Brain (organoid and tissue), 16 donors: ENCODE measurements at places on chromosomes 16 and 17. TPM values are rescaled to one million over a fixed set of nuclear protein-coding genes. Genes with fewer than 3 reads are reported as not detected.

DNA sequence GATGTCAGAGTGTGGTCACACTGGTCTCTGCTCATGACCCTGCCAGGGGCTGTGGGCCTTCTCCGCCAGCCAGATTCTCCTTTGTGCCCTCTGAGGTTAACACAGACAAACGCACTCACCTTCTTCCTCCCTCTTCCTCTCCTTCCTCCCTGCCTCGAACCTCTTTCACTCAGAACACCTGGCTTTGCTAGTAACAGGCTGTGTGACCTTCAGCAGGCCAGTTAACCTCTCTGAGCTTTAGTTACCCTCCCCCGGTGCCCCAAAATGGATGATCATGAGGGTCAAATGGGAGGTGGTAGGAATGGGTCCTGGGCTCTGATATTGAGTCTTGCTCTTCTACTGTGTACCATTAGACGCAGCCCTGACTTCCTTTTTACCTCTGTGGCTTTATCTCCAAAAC lies 127.1 kb downstream of the OR1D5 start:
- DNase-seq: no peak

The ACSF3 gene
- polyA plus RNA-seq: 38.0 TPM

The PIK3R6 gene
- 0.24 TPM for polyA plus RNA-seq

GRCh38 chr16:62036101-62036801 lies at the start of gene CDH8:
TSS of gene CDH8 (minus strand) at chr16:62036438. CDS start at chr16:62021403, 15,035 bp downstream.
- DNase-seq: peak; percentile 90

GRCh38 chr17:13076905-13077304 lies 59.1 kb upstream of the ELAC2 start:
- DNase-seq: no peak

GRCh38 chr17:51372345-51373004 lies 112.1 kb downstream of the UTP18 start:
- peak; percentile 36 for DNase-seq

DNA sequence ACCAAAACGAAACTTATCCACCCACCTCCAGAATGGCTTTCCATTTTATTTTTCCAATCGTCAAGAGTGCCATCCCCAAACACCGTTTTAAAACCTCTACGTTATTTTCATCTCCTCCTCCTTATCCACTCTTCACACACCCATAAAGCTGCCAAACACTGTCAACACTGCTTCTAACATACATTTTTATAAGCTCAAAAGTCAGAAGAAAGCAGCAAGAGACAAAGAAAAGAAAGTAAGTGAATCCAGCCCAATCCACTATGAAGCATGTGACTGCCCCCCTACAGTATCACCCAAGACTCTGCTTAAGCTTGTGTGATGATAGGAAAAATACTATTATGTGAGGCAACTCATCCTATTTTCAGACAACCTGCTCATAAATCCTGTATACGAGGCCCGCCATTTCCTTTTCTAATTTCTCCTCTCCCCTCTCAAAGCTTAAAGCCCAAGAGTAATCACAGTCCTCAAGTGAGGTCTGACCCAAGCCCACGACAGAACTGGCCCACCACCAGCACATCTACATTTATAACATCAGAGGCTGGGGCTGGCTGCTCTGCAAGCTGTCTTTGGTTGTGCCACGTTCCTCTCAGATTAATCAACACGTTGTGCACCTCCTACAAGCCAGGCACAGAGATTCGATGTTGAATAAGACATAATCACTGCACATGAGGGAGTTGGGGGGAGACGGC lies 16.3 kb downstream of the USP31 start:
- no peak for DNase-seq

The TPPP3 gene
- 438 TPM for polyA plus RNA-seq

DNA sequence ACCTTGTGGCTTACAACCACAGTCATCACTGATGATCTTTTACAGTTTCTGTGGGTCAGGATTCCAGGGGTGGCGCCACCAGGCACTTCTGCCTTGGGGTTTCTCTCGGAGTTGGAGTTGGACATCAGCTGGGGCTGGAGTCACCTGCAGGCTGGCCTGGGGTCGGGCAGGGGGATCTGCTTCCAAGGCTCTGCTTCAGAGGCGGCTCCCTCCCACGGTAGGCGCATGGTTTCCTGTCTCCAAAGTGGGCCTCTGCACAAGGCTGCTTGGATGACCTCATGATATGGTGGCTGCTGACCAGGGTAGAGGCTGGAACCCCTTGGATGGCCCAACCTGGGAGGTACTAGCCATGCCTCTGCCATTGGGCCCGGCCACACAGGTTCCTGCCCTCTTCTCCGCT lies 170.6 kb upstream of the CIBAR2 start:
- no peak for DNase-seq

DNA sequence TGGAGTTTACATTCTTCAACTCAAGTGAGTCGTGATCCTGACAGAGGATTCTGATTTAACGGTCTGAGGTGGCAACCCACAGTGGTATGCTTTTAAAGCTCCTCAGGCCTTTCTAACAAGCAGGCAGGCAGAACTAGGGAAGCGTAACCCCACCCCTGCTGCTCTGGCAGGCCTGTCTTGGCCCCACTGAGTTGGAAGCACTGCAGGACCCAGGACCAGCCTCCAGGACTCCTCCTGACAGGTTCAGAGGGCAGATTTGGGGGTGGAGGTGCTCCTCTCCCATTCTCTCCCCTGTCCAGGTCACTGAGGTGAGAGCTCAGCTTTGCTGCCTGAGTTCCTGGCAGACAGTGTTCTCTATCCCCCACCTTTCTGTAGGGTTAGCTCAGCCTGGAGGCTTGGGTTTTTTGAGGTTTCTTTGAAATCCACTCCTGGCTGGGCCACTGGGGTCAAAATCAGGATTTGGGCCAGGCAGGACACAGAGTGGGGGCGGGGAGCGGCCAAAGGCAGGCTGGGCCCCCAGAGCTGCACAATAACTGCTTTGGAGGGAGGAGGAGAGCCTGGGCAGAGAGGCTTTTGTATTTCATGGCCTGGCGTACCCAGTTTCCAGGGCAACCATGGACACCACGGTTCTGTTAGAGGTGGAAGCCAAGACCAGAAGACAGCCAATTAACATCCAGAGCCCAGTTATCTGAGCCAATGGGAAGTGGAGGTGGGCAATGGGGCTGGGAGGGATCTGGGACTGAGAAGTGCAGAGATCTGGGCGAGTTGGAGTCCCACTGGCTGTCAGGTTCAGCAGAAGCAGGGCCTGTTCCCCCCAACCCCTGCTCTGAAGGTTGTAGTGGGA lies 9.5 kb downstream of the MRPL27 start:
- DNase-seq: peak; percentile 94

DNA sequence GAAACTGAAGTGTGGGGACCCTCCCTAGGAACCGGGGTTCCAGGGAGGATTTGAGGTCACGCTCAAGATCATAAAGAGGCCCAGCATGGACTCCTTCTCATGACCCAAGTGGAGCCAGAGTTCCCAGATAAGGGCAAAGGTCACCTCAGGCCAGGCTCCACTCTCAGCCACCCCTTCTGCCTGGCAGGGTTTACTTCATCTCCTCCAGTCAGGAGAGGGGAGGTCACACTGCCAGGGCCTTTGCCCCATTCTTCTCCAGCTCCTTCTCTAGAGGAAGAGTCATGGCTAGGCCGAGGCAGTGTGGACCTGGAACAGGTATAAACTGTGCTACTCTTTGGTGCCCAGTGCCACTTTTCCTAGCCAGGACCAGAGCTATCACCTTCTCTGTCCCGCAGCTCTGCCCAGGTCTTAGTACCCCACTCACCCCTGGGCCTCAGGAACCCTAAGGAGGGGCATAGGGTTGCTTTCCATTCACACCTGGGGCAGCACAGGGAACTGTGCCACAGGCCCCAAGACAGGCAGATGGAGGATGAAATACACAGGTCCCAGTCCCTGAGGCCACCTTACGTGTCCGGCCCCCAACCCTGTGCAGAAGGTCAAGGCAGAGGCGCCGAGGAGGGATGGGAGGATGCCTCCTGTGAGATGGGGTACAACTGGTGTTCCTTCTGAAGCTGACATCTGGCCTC lies 879 bp upstream of the ACSF2 start:
- DNase-seq: no peak

DNA sequence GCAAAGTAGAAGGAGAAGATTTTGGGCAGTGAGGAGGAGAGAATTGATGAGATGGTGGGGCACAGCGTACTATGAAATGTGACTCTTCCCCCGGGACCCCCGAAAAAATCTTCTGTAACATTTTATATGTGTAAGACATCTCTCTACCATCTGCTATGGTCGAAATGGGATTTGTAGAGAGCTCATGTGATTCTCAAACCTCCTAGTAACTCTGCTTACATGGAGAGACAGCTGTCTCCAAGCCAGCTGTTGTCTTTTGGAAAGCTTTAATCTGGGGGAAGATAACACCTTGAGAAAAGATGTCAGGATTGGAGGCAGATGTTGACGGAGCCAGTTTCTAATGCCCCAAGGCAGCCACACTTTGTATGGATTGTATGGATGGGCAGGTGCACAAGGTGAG lies 94.1 kb downstream of the PRKCB start:
- DNase-seq: no peak

The PDE6G gene
- polyA plus RNA-seq: not detected

The ANKRD40CL gene
- not detected for polyA plus RNA-seq

- no peak for DNase-seq
Observed at GRCh38 chr17:546456-546855, 168.2 kb downstream of the VPS53 start.

The CMTM2 gene
- 0.32 TPM for polyA plus RNA-seq

- no peak for DNase-seq
Observed at GRCh38 chr17:1137465-1137894, 42.3 kb downstream of the ABR start.

The FOXO3B gene
- 4.5 TPM for polyA plus RNA-seq

- no peak for DNase-seq
Observed at GRCh38 chr17:53571342-53571741, 251.4 kb upstream of the KIF2B start.

DNA sequence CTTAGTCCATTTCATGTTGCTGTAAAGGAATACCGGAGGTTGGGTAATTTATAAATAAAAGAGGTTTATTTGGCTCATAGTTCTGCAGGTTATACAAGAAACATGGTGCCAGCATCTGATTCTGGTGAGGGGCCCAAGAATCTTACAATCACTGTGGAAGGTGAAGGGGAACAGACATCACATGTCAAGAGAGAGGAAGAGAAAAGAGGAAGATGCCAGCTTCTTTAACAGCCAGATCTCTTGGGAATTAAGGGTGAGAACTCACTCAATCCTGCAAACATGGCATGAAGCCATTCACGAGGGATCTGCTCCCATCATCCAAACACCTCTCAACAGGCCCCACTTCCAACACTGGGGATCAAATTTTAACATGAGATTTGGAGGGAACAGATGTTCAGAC lies 49.5 kb downstream of the BMERB1 start:
- DNase-seq: peak; percentile 37

DNA sequence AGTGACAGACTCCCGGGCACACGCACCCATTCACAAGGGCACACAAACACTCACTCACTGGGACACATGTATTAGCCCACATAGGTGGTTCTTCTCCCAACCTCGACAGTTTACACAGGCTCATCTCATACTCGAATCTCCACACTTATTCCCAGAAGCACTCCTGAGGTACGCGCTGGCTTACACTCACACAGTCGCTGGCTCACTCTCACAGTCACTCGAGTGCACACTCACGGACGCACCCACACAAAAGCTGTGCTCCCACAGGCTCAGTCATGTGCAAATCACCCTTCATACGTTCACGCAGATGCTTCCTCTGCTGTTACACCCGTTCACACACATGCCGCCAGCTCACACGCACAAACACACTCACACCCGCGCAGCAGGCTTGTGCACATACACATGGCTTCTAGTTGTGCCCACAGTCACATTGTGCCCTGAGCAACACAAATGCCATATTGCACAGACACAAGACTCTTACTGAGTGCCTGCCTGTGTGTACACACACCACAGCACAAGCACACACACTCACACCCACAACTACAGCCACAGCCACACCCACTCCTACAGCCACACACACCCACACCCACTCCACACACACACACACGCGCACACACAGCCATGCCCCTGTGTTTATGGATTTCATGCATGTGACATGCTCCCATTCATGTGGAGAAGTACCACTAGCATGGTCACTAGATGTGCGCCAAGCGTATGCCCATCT lies 8.4 kb upstream of the PRR29 start:
- DNase-seq: no peak

GRCh38 chr16:1426734-1427471 lies 4.0 kb upstream of the PERCC1 start:
- DNase-seq: no peak

- DNase-seq: no peak
Observed at GRCh38 chr17:75346906-75347305, 57.7 kb upstream of the SLC25A19 start.

DNA sequence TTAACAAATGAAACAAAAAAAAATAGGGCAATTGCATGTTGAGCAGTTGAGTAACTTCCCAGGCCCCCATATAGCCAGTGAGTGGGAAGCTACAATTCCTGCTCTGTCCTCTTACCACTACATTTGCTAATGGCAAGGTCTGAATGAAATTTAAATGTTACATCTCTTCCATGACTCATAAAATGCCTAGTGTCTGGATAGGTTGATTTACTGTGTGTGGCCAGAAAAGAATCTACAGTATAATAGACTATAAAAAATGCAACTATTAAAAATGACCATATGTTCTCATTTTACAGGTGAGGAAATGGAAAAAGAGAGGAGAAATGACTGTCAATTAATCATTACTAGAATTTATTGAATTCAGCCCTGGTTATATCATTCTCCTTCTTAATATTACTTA lies 1199.3 kb downstream of the CDH11 start:
- DNase-seq: no peak

The CAPN15 gene
- 12.9 TPM for polyA plus RNA-seq

The TGFB1I1 gene
- polyA plus RNA-seq: 15.8 TPM

DNA sequence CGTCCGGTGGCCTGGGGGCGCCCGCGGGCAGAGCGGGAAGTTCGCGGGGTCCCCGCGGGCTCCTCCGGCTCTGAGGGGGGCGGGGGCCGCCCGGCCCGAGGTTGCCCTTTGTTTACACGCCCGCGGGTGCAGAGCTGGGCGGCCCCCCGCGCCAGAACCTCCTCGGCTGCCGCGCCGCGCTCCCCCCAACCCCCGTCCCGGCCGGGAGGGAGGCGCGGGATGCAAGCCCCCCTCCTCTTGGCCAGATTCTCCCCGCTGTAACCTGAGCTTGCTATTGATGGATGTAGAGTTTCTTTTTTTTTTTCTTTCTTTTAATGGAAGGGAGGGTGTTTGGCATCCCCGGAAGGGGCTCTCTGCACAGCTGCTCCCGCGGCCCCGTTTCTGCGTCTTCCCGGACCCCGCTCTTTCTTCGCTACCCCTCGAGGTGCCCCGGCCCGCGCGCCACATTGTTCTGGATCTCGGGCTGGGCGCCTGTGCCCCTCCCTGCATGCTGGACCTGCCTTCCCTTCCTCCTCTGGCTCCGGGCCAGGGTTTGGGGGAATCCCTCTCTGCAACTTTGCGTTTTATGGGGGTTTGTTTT lies 646 bp downstream of the CBX2 start:
- DNase-seq: peak; percentile 73
